ENCODE measurements at places on chromosomes 16 and 17.

GRCh38 chr17:76327696-76328095 lies 19.6 kb upstream of the QRICH2 start:
- peaks cover 73% of the 10 kb centered on the region for H3K36me3 ChIP-seq
- H3K27ac ChIP-seq = no peak overlapping the region
- H3K4me3 ChIP-seq = no peak overlapping the region

GRCh38 chr17:20925091-20925490 lies 117.7 kb downstream of the USP22 start:
- H3K36me3 ChIP-seq = no peaks in the 10 kb centered on the region
- no peaks in the 10 kb centered on the region for H3K27me3 ChIP-seq
- H3K4me1 ChIP-seq = peaks cover 12% of the 10 kb centered on the region
- no peak overlapping the region for H3K27ac ChIP-seq
- no peak for DNase-seq
- H3K4me3 ChIP-seq = no peak overlapping the region

GRCh38 chr17:77329741-77330531 lies 189.2 kb downstream of the SEC14L1 start:
- peak; percentile 68 for DNase-seq
- no peak overlapping the region for H3K27ac ChIP-seq
- peaks cover 71% of the 10 kb centered on the region for H3K4me1 ChIP-seq
- H3K4me3 ChIP-seq = no peak overlapping the region

DNA sequence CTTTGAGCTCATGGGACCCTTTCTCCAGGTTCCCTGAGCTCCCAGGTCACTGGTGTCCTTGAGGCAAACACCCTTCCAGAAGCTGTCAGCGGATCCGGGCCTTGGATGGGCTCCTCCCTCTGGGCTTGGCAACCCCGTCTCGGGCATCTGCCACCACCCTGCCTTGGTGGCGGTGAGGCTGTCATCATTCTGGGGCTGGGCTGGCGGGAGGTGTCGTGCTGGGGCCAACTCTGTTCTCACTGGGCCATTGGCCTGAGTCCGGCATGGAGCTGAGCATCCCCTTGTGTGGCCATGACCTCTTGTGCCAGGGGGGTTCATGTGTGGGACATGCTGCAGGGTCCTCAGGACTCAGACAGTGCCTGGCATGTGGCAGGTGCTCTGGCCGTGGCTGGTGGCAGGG lies 197.6 kb downstream of the LAT start:
- no peak overlapping the region for H3K27ac ChIP-seq
- H3K36me3 ChIP-seq = no peaks in the 10 kb centered on the region
- DNase-seq = peak; percentile 62
- no peaks in the 10 kb centered on the region for H3K27me3 ChIP-seq

DNA sequence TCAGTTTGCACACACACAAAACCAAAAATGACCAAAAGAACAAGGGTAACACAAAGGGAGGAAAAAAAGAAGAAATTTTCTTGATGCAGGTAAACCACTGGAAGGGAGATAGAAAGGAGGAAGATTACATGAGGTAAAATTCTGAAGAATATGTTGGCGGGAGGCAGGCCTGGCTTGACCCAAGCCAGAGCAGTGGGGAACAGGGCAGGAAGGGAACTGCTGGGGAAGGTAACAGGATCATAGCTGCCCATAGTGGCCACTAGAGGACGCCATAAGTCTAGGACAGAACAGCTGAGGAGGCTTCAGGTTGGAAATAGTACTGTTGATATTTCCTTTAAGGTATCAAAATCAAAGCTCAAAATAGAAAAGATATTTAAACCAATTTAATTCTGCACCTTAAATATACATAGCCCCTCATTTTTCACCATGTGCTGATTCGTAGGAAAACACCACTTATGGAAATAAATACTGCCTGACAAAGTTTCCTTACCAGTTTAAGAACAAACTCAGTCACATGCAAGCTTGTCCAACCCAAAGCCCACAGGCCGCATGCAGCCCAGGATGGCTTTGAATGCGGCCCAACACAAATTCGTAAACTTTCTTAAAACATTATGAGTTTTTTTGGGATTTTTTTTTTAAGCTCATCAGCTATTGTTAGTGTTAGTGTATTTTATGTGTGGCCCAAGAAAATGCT lies 15.5 kb downstream of the VPS35 start:
- no peaks in the 10 kb centered on the region for H3K4me1 ChIP-seq
- H3K4me3 ChIP-seq = no peak overlapping the region
- DNase-seq = no peak
- no peak overlapping the region for H3K27ac ChIP-seq

- H3K4me1 ChIP-seq = peaks cover 47% of the 10 kb centered on the region
- DNase-seq = peak; percentile 93
- H3K27ac ChIP-seq = peak overlapping the region; percentile 100
- H3K27me3 ChIP-seq = no peaks in the 10 kb centered on the region
- H3K36me3 ChIP-seq = no peaks in the 10 kb centered on the region
Observed at GRCh38 chr17:21041741-21042457, 912 bp downstream of the USP22 start.

Data from suprapubic skin (tissue), 4 donors.